ENCODE measurements at places on chromosomes 12 and 14.

DNA sequence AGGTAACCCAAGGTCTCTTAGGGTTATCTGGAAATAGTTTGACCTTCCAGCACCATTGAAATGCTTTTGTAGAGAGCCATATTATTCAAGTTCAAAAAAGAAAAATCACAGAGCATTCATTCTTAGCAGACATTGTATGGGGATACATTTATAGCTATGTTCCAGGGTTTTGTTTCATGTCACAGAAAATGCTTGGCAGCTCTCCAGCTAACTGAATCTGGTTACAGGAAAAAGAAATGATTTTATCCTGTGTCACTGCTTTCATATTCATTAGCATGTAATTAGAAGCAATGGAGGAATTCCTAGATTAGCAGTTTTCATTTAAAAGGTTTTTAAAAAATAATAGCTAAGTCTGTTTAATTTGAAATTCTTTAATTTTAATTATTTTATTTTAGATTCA, 78.9 kb downstream of the SNAPC1 start:
- no peaks in the 10 kb centered on the region for H3K36me3 ChIP-seq
- no peak overlapping the region for H3K27ac ChIP-seq
- H3K4me3 ChIP-seq, result no peak overlapping the region
- DNase-seq, result no peak

DNA sequence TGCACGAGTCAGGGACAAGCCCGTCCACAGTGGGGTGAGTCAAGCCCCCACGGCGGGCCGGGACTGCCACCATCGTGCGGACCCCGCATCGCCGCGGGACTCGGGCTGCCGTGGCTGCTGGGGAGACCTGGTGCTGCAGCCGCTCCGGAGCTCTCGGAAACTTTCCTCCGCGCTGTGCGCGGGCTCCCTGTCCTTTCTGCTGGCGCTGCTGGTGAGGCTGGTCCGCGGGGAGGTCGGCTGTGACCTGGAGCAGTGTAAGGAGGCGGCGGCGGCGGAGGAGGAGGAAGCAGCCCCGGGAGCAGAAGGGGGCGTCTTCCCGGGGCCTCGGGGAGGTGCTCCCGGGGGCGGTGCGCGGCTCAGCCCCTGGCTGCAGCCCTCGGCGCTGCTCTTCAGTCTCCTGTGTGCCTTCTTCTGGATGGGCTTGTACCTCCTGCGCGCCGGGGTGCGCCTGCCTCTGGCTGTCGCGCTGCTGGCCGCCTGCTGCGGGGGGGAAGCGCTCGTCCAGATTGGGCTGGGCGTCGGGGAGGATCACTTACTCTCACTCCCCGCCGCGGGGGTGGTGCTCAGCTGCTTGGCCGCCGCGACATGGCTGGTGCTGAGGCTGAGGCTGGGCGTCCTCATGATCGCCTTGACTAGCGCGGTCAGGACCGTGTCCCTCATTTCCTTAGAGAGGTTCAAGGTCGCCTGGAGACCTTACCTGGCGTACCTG, 1.1 kb downstream of the PDE3A start:
- no peak overlapping the region for H3K27ac ChIP-seq
- H3K27me3 ChIP-seq, result peaks cover 44% of the 10 kb centered on the region
- no peaks in the 10 kb centered on the region for H3K36me3 ChIP-seq
- no peak overlapping the region for H3K4me3 ChIP-seq
- no peak for DNase-seq

DNA sequence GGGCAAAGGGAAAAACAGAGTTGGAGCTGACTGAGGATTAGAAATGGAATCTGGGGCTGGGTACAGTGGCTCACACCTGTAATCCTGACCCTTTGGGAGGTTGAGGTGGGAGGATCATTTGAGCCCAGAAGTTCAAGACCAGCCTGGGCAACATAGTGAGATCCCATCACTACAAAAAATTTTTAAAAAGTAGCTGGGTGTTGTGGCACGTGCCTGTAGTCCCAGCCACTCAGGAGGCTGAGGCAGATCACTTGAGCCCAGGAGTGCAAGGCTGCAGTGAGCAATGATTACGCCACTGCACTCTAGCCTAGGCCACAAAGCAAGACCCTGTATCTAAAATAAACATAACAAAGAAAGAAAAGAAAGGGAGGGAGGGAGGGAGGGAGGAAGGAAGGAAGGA, 14.9 kb upstream of the DCP1B start:
- no peaks in the 10 kb centered on the region for H3K4me1 ChIP-seq
- H3K27me3 ChIP-seq, result peaks cover 26% of the 10 kb centered on the region
- no peak for DNase-seq
- no peak overlapping the region for H3K27ac ChIP-seq

GRCh38 chr14:72948481-72949138, 22.3 kb downstream of the DCAF4 start:
- DNase-seq, result peak; percentile 76
- no peak overlapping the region for H3K27ac ChIP-seq
- H3K4me3 ChIP-seq, result no peak overlapping the region
- no peaks in the 10 kb centered on the region for H3K27me3 ChIP-seq
- peaks cover 2% of the 10 kb centered on the region for H3K4me1 ChIP-seq

DNA sequence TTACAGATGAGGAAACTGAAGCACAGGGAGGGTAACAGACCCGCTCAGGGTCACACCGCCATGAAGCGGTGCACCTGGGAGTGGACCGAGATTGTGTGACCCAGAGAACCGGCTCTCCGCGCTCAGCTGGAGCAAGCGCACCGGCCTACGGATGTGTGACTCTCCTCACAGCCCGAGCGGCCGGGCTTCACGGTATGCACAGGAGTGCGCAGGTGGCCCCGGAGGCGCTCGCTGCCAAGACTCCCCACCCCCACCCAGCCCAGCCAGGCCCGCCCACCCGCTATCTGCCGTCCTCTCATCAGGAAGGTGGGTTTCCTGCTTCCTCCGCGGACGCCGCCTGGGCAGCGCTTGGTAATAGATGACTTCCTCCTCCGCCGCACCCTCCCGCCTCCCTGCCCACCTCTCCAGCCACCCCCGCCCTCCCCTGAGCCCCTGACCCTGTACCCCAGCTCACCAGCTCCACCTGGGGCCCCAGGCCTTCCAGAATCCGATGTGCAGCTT, 110.7 kb downstream of the NCOR2 start:
- peak overlapping the region; percentile 87 for H3K27ac ChIP-seq
- peaks cover 29% of the 10 kb centered on the region for H3K36me3 ChIP-seq
- H3K27me3 ChIP-seq, result no peaks in the 10 kb centered on the region
- peaks cover 55% of the 10 kb centered on the region for H3K4me1 ChIP-seq

DNA sequence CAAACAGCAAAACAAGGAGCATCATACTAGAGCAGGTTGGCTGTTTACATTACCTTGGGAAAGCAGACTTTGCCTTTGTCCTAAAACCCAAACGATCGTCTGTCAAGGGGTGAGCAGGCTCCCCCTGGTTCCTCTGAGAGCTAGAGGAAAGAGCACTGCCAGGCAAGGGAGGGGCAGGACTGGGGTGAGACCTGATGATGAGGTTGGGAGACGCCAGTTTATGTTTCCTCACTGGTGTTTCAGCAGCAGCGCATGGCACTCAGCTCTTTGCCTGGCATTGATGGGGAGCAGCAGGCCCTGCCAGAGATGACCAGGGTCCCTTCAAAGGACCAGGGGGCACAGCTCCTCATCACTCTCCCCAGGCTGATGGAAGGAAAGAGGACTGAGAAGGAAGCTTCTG, 7.9 kb upstream of the KRT2 start:
- no peak overlapping the region for H3K27ac ChIP-seq
- H3K27me3 ChIP-seq, result peaks cover 17% of the 10 kb centered on the region
- H3K4me1 ChIP-seq, result peaks cover 17% of the 10 kb centered on the region
- DNase-seq, result no peak

- H3K27me3 ChIP-seq, result peaks cover 10% of the 10 kb centered on the region
- no peak for DNase-seq
- H3K4me3 ChIP-seq, result no peak overlapping the region
- H3K4me1 ChIP-seq, result no peaks in the 10 kb centered on the region
These were observed 95.4 kb upstream of the DIO3 start for GRCh38 chr14:101465795-101466448.

GRCh38 chr14:103542605-103543088, 13.7 kb downstream of the TRMT61A start:
- no peak overlapping the region for H3K27ac ChIP-seq
- H3K4me1 ChIP-seq, result no peaks in the 10 kb centered on the region
- H3K27me3 ChIP-seq, result no peaks in the 10 kb centered on the region
- H3K4me3 ChIP-seq, result no peak overlapping the region
- no peak for DNase-seq
- H3K36me3 ChIP-seq, result no peaks in the 10 kb centered on the region

GRCh38 chr12:16881986-16882570, 276.1 kb upstream of the LMO3 start:
- no peak overlapping the region for H3K27ac ChIP-seq
- H3K36me3 ChIP-seq, result no peaks in the 10 kb centered on the region
- H3K4me1 ChIP-seq, result no peaks in the 10 kb centered on the region
- no peak for DNase-seq
- no peak overlapping the region for H3K4me3 ChIP-seq
- H3K27me3 ChIP-seq, result no peaks in the 10 kb centered on the region

DNA sequence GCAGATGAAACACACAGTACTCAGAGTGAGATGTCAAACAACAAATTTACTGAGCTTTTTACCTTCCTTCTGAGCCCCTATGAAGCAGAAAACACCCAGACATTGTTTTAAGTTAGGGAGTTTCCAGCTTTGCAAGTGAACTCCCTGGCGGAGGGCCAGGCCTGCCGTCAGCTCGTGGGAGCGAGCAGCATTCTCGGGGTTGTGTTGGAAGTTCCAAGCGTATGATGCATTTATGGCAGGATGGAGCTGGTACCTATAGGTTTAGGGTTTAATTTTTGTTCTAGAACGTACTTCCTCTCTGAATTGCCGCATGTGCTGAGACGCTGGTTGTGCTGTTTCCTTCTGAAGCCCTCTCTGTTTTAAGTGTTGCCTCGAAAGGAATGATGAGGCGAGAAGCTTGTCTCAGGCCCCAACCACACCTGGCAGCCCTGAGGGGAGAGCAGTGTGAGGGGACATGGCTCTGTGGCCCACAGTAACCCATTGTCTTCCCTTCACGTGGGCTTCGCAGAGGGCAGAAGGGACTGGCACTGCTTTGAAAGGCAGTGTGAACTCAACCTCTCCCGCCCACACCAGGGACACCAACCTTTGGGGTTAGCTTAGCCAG, 76.6 kb downstream of the SSPN start:
- no peak overlapping the region for H3K4me3 ChIP-seq
- peaks cover 6% of the 10 kb centered on the region for H3K4me1 ChIP-seq
- no peak for DNase-seq
- H3K36me3 ChIP-seq, result no peaks in the 10 kb centered on the region
- H3K27ac ChIP-seq, result no peak overlapping the region
- H3K27me3 ChIP-seq, result peaks cover 5% of the 10 kb centered on the region

GRCh38 chr12:50545213-50545612, 40.4 kb downstream of the DIP2B start:
- H3K36me3 ChIP-seq, result peaks cover 6% of the 10 kb centered on the region
- no peak overlapping the region for H3K27ac ChIP-seq
- no peak for DNase-seq
- no peak overlapping the region for H3K4me3 ChIP-seq
- no peaks in the 10 kb centered on the region for H3K27me3 ChIP-seq

- peaks cover 8% of the 10 kb centered on the region for H3K4me1 ChIP-seq
- peaks cover 32% of the 10 kb centered on the region for H3K27me3 ChIP-seq
- H3K36me3 ChIP-seq, result no peaks in the 10 kb centered on the region
- H3K27ac ChIP-seq, result no peak overlapping the region
These were observed 652 bp upstream of the LRCOL1 start for GRCh38 chr12:132610866-132611602.

GRCh38 chr12:84704856-84705255, 207.7 kb downstream of the SLC6A15 start:
- H3K4me3 ChIP-seq, result no peak overlapping the region
- DNase-seq, result no peak
- H3K4me1 ChIP-seq, result no peaks in the 10 kb centered on the region
- no peak overlapping the region for H3K27ac ChIP-seq
- H3K27me3 ChIP-seq, result no peaks in the 10 kb centered on the region
- no peaks in the 10 kb centered on the region for H3K36me3 ChIP-seq
